ENCODE measurements at places on chromosomes 6 and 20. TPM values are rescaled to one million over a fixed set of nuclear protein-coding genes. Genes with fewer than 3 reads are reported as not detected.

ANKRD66 gene
- polyA plus RNA-seq = 0.11 TPM

EYA2 gene
- polyA plus RNA-seq = 1.8 TPM

SLC13A3 gene
- 7.1 TPM for polyA plus RNA-seq

TRERF1 gene
- polyA plus RNA-seq = 16.8 TPM

ARHGAP40 gene
- polyA plus RNA-seq = 0.53 TPM

RSPH4A gene
- 3.5 TPM for polyA plus RNA-seq

KCNG1 gene
- polyA plus RNA-seq = 1.7 TPM

DNA sequence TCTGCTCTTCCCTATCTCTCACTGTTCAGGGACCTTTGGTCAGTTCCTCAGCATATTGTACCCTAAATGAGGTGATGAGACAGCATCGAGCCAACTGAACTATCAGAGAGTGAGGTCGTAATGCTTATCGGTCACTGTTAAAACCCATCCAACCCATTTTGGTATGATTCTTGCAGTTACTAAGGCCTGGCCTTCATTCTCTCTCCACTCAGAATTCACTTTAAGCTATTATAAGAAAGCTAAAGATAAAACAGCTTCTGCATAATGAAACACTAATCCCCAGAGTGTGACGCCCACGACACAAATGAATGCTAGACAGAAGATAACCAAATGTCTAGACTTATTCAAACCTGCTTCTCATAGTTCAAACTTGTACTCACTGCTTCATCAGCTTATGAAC is 175.8 kb downstream of the GMPR start:
- no peak for DNase-seq

DNA sequence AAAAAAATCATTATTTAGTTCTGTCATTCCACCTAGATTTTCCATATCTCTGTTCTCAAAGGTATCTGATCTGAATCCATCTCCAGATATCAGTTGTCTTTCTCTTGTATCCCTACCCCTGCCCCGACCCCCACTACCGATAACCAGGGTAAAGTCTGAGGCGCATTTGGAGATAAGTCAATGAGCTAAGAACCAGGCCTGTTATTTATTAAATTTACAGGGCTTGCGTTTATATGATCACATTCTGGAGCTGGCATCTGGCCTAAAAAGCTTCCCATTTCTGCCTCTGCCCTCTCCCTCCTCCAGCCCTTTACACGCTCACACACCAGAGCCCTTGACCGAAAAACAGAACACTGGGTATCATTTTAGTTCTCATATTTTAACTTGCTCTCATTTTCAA is 144.7 kb downstream of the ALDH8A1 start:
- DNase-seq = no peak

- no peak for DNase-seq
These were observed 739 bp downstream of the CTSZ start for GRCh38 chr20:59006167-59006863.

- DNase-seq = no peak
These were observed 1152.3 kb upstream of the GJE1 start for GRCh38 chr6:140980265-140980887.

GRCh38 chr6:39296745-39297640 is 17.2 kb downstream of the KCNK17 start:
- DNase-seq = no peak

GRCh38 chr6:4773181-4773580 is 3.0 kb upstream of the CDYL start:
- DNase-seq = no peak

GRCh38 chr6:45619994-45620471 is 242.3 kb upstream of the SUPT3H start:
- DNase-seq = no peak

DNA sequence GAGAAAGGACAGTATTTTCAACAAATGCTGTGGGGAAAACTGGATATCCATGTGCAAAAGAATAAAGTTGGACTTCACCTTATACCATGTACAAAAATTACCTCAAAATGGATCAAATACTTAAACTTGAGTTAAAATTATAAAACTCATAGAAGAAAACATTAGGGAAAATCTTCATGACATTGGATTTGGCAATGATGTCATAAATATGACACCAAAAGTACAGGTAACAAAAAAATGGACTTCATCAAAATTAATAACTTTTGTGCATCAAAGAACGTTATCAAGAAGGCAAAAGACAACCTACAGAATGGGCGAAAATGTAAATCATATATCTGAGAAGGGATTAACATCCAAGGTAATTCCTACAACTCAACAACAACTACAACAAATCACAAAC is 355.3 kb upstream of the SOX4 start:
- DNase-seq = no peak

DNA sequence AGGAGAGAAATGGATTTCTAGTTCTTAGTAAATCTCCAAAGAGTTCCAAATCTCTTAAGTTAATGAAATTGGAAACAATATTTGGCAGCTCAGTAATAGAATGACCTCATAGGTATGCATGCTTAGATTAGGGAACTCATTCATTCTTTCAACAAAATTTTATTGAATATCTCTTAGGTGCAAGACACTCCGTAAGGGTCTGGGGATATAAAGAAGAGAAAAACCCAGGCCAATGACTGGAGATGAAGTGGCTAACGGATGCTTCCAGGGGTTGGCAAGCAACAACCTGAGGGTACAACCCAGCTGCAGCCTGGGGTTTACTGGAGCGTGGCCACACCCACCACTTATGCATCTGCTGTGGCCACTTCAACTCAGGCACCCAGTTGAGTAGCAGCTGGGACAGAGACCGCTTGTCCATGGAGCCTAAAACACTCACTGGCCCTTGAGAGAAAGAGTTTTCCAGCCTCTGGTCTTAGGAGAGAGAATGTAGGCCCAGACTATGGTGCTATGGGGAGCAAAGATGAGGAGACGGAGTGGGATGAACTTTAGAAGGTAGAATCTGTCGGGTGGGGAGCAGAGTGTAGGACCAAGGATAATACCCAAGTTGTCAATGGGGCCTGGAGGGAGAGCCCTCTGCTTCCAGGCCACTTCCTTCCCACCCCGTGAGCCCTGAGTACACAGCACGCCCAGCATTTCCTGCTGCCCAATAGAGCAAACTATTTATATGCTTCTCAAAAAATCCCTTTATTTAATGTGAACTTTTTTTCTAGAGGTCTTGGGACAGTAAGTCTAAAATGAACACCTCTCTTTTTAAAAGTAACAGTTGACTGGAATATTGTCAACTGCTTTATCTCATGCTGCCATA is 46.8 kb upstream of the PXDC1 start:
- DNase-seq = no peak

GRCh38 chr6:78340755-78341154 is 526.6 kb upstream of the IRAK1BP1 start:
- DNase-seq = no peak

DNA sequence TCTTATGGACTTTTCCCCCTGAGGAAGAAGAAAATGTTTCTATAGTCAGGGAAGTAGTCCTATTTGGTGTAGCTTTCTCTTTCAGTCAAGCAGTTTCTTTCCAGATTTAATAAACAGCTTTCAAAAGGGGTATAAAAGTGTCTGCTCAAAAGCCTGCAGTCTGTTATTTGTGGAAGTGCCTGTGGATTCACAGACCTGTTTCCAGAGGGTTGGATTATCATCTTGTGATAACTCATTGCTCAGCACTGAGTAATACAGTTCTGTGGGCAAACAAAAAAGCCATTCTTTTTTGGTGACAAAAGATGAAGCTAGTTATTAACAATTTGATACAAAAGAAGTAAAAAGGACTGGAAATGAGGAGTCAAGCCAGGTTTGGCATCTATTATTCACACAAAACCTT is 358.2 kb upstream of the ID4 start:
- DNase-seq = no peak

DNA sequence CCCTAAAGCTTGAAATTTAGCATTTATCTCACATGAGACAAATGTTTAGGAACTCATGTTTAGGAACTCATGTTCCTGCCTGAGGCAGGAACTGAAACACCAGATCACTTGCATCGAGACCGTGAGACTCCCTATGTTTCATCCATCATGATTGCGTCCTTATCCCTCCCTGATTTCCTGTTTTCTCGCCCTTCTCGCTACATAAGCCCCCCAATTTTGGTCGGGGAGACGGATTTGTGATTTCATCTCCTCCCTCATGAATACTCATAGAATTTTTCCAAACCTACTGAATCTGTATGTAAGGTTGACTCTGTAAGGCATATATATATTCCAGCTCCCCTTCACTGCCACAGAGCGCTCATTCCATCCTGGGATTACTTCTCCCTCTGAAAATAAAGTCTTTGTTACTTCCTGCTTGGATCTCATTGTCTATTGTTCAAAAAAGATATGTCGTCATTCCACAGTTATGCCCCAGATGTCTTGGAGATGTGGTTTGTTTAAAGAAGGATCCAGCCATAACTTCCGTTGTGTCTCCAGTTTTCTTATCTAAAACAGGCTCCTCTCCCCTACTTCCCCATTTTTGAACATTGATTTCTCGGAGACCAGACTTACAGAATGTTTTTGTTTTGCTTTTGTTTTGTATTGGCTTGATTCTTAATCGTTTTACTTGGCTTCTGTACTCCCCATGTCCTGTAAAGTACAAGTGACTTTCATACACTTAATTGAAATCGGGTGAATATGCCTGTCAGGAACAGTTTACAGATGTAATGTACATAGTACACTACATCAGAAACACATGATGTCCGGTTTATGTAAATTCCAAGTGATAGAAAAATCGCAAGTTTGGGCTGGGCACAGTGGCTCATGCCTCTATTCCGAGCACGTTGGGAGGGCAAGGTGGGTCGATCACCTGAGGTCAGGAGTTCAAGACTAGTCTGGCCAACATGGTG is 118.7 kb downstream of the HFE start:
- DNase-seq = no peak

DNA sequence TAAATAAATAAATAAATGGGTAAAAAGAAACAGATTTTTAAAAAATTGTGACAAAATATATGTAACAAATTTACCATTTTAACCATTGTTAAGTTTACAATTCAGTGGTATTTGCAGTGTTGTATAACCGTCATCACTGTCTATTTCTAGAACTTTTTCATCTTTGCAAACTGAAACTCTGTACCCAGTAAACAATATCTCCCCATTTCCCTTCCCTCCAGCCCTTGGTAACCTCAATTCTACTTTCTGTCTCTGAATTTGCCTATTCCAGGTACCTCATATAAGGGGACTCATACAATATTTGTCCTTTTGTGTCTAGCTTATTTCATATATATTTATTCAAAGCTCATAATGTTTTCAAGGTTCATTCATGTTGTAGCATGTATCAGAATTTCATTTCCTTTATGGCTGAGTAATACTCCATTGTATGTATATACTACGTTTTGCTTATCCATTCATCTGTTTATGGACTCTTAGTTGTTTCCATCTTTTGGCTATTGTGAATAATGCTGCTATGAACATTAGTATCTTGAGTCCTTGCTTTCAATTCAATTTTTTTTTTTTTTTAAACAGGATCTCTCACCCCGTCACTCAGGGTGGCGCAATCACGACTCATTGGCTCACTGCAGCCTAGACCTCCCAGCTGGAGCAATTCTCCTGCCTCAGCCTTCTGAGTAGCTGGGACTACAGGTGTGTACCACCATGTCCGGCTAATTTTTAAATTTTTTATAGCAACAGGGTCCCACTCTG is 8.9 kb downstream of the MANBAL start:
- DNase-seq = no peak
